Activated CD8-positive, alpha-beta T cell treated with anti-CD3 and anti-CD28 coated beads, Interleukin-2, amount 10 ng/mL, durations not matched to agents 7 days and 5 days (primary cell): ENCODE measurements at places on chromosomes 1 and 21. TPM values are rescaled to one million over a fixed set of nuclear protein-coding genes. Genes with fewer than 3 reads are reported as not detected.
A peak's percentile ranks its signal among the peaks of the same experiment; 100 is the strongest.

GRCh38 chr1:152461544-152461943 lies 47.5 kb upstream of the CRNN start:
- DNase-seq = peak; percentile 79

Gene CLIC6
- total RNA-seq = 0.21 TPM

DNA sequence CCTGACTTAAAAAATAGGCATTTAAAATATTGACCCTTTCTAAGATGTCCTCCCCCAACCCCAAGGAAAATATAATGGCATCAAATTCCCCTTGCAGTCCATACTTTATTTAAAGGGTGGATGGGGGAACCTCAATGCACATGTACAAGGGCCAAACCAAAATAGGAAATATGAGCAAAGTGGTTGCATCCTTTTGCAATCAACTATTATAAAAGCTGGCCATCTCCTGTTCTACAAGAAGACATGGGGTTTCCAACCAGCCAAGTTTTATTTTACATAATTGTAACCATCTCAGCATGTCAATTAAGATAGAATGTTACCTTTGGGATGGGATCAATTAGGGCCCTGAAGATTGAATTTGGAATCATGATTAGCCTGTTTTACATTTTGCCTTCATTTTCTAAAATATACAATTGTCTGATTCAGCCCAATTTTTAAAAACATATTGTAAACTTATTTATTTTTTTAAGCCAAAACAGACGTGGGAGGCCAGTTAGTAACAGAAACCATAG lies 146.7 kb upstream of the NFIA start:
- no peak for DNase-seq

GRCh38 chr1:3695326-3696217 lies 43.3 kb downstream of the TP73 start:
- DNase-seq = peak; percentile 36

Gene HES2
- 0.45 TPM for total RNA-seq

DNA sequence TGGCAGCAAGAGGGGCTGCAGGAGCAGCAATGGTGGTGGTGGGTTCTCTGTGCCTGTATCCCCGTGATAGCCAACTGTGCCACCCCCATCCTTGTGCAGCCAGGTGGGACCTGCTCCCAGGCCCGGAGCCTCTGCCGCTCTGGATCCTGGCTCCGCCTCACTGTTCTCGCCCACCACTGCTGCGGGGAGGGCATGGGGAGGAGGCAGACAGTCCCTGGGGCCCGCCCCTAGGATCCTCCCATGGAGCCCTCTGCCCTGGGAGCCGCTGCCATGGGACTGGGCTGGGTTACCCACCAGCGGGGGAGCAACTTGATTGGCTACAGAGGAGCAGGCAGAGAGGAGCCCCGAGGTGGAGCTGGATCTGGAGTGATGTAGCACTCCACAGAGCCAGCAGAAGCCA lies 31.6 kb downstream of the CD1D start:
- no peak for DNase-seq

GRCh38 chr1:181181792-181182585 lies 93.5 kb downstream of the IER5 start:
- DNase-seq = no peak

Gene RIMKLA
- total RNA-seq = 2.5 TPM

- DNase-seq = no peak
Measured at GRCh38 chr1:11708554-11709350, 17.2 kb downstream of the DRAXIN start.

Gene C1orf210
- not detected for total RNA-seq

Gene MYBPH
- not detected for total RNA-seq

DNA sequence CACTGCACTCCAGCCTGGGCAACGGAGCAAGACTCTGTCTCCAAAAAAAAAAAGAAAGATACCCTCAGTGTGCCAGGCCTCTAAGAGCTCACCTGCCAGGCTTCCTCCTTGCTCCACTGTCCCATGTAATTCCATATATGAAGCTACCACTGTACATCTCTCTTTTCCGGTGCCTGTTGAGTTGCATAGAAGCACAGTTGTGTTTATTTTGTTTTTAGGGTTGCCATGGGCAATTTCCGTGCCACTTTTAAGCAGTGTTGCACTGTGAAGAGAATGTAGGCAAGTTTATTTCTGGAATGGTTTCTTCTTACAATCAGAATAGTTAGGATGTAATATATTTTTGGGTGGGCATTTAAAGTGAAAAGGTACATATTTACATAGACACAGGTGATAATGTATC lies 23.3 kb downstream of the MR1 start:
- DNase-seq = no peak

DNA sequence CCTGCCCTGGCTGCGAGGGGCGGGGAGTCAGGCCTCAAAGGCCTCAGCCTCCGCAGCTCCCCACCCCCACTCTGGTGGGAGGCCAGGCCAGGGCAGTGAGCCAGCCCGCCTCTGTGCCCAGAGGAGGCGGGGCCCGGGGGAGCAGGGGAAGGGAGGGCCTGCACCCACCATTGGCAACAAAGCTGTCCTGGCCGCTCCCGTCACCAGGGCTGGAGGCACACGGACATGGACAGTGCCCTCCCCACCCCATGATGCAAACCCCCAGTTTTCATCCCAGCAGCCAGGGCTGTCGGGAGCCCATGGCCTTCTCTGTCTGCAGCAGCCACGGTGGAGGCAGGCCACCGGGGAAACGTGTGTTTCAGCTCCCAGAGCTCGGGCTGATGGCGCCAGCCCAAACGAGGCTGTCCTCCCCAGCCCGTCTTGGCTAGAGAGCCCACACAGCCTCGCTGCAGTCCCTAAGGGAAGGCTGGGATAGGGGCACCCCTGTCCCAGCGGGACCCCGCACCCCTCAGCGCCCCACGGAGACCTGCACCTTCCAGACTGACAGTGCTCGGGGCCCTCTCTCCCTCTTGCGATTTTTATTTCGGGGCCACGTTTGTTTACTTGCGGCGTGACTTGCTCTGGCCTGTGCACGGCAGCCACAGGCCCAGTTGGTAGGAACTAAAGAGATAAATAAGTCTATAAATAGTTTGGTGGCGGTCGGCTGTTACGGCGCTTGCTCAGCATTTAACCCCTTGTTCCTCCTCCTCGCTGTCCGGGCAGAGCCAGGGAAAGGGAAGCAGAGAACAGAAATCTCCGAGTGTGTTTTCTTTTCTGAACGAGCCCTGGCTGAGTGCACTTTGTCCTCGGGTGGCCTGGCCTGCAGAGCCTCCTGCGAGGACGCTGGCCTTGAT lies 101.8 kb downstream of the PRDM16 start:
- DNase-seq = no peak

DNA sequence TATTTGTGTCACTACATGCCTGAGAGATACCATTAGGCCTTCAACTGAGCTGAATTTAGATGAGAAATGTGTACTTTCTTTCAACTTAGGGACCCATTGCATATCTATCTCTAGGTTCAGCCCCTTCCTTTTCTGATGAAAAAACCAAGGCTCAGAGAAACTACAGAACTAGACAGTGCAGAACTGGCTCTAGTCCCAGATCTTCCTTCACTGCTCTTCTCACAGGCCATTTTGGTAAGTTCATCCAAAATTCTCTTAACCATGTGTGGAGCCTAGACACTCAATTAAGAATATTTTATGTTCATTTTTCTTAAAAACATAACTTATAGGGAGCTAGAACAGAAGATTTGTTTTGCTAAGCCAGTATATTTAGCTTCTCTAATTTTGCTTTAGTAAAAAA lies 128.9 kb downstream of the ASTN1 start:
- DNase-seq = no peak

Gene LIN9
- total RNA-seq = 13.3 TPM

GRCh38 chr1:22918644-22919043 lies 54.0 kb downstream of the LACTBL1 start:
- no peak for DNase-seq

Gene MYOM3
- not detected for total RNA-seq

DNA sequence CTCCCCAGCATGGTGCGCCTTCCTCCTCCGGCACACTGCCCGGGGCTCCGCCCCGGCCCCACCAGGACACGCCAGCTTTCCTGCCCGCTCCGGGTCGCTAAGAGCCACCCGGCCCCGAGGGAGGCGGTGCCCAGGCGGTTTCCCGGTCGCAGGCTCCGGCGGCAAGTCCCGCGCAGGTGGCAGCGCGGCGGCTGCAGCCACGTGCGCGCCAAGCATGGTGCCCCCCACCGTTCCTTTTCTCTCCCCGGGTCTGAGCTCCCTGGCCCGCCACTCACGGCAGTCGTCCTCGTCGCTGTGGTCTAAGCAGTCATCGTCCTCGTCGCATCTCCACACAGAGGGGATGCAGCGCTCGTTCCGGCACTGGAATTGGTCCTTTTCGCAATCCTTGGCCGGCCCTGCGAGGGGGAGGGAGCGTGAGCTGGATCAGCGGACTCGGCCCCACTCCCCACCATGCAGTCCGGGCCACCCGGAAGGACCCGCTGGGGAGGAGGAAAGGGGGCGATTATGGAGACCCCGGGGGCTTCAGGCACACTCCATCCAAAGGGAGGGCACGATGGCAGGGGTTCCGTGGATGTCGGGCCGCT lies 1.2 kb downstream of the LRP8 start:
- DNase-seq = no peak

Gene SARS1
- 145 TPM for total RNA-seq

GRCh38 chr1:232340446-232340845 lies 289.5 kb downstream of the SIPA1L2 start:
- DNase-seq = no peak

Gene LAMC1
- total RNA-seq = not detected

Gene ADAMTS5
- not detected for total RNA-seq

- DNase-seq = no peak
Measured at GRCh38 chr1:70820396-70820795, 227.2 kb downstream of the PTGER3 start.

Gene CRNN
- not detected for total RNA-seq

DNA sequence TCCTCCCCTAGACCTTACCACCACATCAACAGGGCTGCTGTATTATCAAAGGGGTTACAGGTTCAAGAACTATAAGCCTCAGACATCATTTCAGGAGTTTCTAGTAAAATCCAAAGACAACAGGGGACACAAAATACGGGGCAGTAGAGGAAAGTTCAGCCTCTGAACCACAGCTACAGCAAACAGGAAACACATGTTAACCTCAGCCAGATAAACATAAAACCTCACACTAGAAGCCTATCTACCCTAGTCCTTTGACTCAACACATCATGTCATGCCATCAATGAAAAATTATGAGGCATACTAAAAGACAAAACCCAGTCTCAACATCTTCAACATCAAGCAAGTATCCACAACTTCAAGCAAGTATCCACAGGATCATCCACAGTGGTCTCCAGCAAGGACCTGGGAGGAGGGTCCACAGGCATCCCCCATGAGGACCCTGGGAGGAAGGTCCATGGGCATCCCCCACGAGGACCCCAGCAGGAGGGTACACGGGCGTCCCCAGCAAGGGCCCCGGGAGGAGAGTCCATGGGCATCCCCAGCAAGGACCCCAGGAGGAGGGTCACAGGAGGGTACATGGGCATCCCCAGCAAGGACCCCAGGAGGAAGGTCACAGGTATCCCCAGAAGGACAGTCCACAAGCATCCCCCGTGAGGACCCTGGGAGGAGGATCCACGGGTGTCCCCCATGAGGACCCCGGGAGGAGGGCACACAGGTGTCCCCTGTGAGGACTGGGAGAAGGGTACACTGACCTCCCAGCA lies 440.0 kb downstream of the MATN1 start:
- DNase-seq = no peak

GRCh38 chr1:109969146-109969829 lies 15.3 kb upstream of the AHCYL1 start:
- DNase-seq = no peak

- no peak for DNase-seq
Measured at GRCh38 chr1:96253246-96254035, 468.1 kb upstream of the PTBP2 start.

GRCh38 chr1:38826262-38826661 lies 33.3 kb downstream of the RRAGC start:
- no peak for DNase-seq

Gene APCS
- total RNA-seq = not detected

DNA sequence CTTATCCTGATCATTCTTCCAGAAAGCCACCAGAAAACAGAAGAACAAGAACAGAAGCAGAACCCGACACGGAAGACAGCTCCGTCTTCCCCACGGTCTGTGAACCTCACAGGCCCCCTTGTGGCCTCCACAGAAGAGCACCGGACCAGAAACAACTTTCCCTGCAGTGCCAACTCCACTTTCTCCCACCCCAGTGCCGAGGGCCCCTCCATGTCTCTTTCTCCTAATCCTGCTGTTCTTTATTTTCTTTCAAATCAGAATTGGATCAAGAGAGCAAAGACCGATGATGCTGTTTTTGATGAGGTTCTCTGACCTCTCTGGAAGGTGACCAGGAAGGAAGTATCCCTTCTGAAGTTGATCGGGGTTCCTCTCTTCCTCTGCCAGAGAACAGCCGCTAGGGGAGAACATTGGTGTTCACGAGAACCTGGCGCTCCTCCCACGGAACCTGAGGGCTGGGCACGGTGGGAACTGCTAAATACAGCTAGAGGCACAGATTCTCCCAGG lies 58.9 kb upstream of the CTTNBP2NL start:
- peak; percentile 35 for DNase-seq

- DNase-seq = no peak
Measured at GRCh38 chr1:233640179-233640578, 26.3 kb downstream of the KCNK1 start.

DNA sequence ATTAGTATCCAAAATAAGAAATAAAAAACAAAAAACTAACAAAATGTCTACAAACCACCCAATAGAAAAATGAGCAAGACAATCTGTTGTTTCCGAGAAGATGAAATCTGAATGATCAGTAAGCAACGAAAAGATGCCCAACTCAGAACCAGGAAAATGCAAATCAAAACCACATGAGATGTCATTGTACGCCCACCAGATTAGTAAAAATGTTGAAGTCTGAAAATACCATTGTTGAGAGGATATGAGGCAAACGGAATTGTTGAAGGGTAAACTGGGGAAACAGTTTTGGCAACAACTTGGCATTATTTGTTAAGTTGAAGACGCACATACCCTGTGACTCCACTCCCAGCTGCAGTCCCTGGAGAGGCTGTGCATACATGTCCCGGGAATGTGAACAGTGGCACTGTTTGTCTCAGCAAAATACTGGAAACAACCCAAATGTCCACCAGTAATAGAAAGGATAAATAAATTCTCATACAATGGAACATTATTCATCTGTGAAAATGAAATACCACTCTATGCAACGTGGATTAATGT lies 10.6 kb downstream of the ZBTB17 start:
- DNase-seq = no peak

DNA sequence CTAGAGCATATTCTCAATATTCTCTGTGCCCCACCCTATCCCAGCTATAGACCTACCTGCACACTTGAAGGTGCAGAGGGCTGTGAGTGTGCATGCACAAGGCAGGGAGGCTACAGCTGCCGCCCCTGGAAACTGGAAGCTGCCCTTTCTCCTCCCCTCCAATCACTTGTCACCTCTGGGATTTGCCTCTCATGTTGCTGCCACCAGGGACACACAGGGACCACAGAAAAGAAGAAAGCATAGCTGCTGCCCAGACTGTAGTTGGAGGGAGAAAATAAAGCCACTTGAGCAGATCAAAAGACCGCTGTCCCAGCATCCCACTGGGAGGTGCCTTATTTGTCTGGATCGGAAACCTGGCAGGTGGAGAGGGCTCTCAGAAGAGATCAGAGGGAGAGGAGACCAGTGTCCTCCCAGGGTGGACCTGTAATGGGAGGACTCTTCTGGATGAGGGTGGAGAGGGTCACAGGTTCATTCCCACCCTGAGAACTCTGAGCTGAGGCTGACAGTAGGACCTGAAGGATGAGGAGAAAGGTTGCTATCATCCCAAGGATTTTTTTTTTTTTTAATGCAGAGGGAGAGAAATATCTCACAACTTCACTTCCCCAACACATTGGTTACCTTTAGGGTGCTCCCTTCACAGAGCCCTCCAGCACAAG lies 7.6 kb upstream of the INPP5B start:
- no peak for DNase-seq
